ENCODE measurements at places on chromosomes 3 and 15. TPM values are rescaled to one million over a fixed set of nuclear protein-coding genes. Genes with fewer than 3 reads are reported as not detected.

The ERICH6 gene
- not detected for polyA plus RNA-seq

The EFHB gene
- 2.1 TPM for polyA plus RNA-seq

The CHRFAM7A gene
- 6.6 TPM for polyA plus RNA-seq

The IREB2 gene
- 37.3 TPM for polyA plus RNA-seq

The TMEM45A gene
- 5.2 TPM for polyA plus RNA-seq

The PARP15 gene
- not detected for polyA plus RNA-seq

The ATP13A3 gene
- polyA plus RNA-seq = 57.2 TPM

The CSTA gene
- polyA plus RNA-seq = 0.41 TPM

The SHC4 gene
- 0.08 TPM for polyA plus RNA-seq

The DUOXA2 gene
- polyA plus RNA-seq = not detected

The FBXO40 gene
- not detected for polyA plus RNA-seq

The P2RY1 gene
- polyA plus RNA-seq = 0.20 TPM

The C15orf62 gene
- 0.05 TPM for polyA plus RNA-seq

The EFCAB12 gene
- 0.81 TPM for polyA plus RNA-seq

The ZDHHC19 gene
- polyA plus RNA-seq = 0.15 TPM

The IGSF10 gene
- 0.79 TPM for polyA plus RNA-seq

The TM4SF1 gene
- 767 TPM for polyA plus RNA-seq

The SOX2 gene
- polyA plus RNA-seq = 2.1 TPM

The CATSPER2 gene
- polyA plus RNA-seq = 1.2 TPM

The SAMD7 gene
- not detected for polyA plus RNA-seq

The IL12A gene
- polyA plus RNA-seq = 0.98 TPM

The PTH1R gene
- 0.76 TPM for polyA plus RNA-seq

The GREM1 gene
- 3.4 TPM for polyA plus RNA-seq

The TMEM108 gene
- polyA plus RNA-seq = not detected

The MDFIC2 gene
- polyA plus RNA-seq = not detected

The SAXO2 gene
- 2.5 TPM for polyA plus RNA-seq

The ADAMTS9 gene
- 0.68 TPM for polyA plus RNA-seq

The CYP8B1 gene
- polyA plus RNA-seq = not detected

The NMNAT3 gene
- 1.2 TPM for polyA plus RNA-seq

The SLC25A26 gene
- polyA plus RNA-seq = 12.7 TPM

The MRAS gene
- polyA plus RNA-seq = 15.0 TPM

The DPPA2 gene
- polyA plus RNA-seq = not detected

The GHSR gene
- not detected for polyA plus RNA-seq

The IL17RB gene
- 1.7 TPM for polyA plus RNA-seq

The SFMBT1 gene
- polyA plus RNA-seq = 7.1 TPM

The GBE1 gene
- 36.3 TPM for polyA plus RNA-seq

The UQCRC1 gene
- 256 TPM for polyA plus RNA-seq

The CXCR6 gene
- polyA plus RNA-seq = not detected

The CDHR4 gene
- 1.1 TPM for polyA plus RNA-seq

The COL6A5 gene
- polyA plus RNA-seq = not detected

The GOLGA8G gene
- 0.03 TPM for polyA plus RNA-seq

The FETUB gene
- polyA plus RNA-seq = not detected

The GOLGA6L4 gene
- polyA plus RNA-seq = 1.8 TPM

The RHCG gene
- polyA plus RNA-seq = 3.1 TPM

The TGM5 gene
- not detected for polyA plus RNA-seq
